ENCODE measurements at places on chromosomes 3 and 15.

- no peak for DNase-seq
Observed at GRCh38 chr3:143951351-143951971, 20.2 kb upstream of the DIPK2A start.

GRCh38 chr15:91866971-91867372, 13.5 kb downstream of the SLCO3A1 start:
- no peak for DNase-seq

DNA sequence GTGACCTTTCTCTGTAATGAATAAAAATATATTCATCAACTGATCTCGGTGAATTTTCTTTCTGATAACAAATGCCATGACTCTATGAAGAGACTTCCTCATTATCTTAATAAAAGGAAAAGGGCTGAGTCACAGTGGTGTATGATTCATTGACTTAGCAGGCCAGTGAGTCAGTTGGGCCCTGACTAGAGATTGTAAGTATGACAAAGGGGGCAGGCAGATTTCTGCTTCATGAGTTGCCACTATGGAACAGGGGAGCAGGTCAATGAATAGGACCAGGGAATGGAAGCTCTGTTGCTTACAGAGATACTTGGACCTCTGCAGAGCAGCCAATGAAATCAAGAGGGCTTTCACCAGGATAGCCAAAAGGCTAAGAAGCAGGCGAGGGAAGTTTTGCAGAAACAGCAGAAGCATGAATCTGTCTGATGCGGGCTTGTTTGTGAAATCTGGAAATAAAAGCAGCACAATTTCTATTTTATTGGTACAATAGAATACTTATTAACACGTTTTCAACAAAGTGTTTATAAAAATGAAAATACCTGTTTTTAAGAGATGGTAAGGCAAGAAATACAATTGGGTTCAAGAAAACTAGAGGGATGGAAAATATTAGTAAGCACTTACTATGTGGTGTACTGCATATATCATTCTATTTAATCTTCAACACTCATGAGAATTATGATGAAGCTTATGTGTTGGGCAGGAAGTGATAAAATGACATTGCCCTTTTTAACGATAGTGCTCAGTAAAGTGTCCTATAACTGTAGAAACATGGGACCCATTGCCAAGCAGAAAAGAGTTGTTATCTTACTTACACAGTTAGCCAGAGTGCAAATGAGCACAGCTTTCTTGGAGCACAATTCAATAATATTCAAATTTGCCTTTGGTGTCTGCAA, 169.8 kb upstream of the MYRIP start:
- DNase-seq, result no peak

DNA sequence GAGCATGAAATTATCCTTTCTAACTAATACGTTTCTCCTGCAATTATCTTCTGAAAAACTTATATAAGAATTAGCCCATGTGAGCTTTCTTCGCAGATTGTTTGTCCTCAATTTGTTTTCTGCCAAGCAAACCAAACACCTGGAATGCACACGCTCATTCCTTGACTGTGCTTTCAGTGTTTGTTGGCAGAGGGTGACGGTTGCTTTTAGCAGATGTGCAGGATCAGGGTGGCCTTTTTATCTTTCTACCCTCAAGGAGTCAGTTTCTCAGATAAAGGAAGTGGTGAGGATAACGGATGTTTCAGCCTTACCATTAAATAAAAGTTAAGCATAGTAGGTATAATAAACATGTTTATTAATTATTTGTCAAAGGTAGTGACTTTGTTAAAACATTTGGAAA, 15.2 kb downstream of the ARPP21 start:
- no peak for DNase-seq

GRCh38 chr3:124854009-124854408, 33.2 kb downstream of the ITGB5 start:
- no peak for DNase-seq

DNA sequence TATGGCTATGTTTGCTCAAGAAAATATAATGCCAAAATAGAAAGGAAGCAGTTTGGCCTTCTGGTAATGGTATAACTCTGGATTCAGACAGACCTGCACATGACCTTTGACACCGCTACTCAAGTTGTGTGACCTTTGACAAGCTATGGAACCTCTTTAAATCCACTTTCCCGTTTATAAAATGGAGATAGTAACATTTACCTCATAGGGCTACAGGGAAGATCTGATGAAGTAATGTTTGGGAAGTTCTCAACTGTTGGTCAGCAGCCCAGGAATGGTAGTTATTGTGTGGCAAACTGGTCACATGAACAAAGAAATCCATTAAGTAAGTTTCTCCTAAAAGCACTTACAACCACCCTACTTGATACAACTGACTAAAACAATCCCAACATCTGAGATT, 95.1 kb upstream of the PHLDB2 start:
- no peak for DNase-seq

- DNase-seq, result no peak
Observed at GRCh38 chr15:33724321-33725036, 243.8 kb upstream of the CHRM5 start.

GRCh38 chr3:30661098-30661873, 54.9 kb downstream of the TGFBR2 start:
- DNase-seq, result no peak

- no peak for DNase-seq
Observed at GRCh38 chr3:129161860-129162271, 1.0 kb upstream of the ISY1 start.

DNA sequence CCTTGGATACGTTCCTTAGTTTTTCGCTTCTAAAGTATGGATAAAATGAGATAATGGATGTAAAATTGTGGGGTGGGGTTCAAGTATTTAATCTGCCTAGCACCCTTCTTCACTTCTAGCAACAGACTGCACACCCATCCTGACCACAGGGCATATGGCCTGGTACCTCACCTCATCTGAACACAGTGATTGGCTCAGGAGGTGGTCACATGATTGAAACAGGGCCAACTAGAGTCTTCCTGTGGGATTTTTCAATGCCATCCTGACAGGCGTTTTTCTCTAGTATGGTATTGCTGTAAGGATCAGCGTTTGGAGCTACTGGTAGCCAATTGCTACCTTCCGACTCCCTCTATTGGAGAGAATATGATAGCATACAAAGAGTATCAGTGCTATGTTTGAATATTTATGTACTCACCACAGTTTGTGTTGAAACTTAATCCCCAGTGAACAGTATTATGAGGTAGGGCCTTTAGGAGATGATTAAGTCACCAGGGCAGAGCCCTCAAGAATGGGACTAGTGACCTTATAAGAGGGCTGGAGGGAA, 172.2 kb downstream of the PPM1L start:
- DNase-seq, result no peak

DNA sequence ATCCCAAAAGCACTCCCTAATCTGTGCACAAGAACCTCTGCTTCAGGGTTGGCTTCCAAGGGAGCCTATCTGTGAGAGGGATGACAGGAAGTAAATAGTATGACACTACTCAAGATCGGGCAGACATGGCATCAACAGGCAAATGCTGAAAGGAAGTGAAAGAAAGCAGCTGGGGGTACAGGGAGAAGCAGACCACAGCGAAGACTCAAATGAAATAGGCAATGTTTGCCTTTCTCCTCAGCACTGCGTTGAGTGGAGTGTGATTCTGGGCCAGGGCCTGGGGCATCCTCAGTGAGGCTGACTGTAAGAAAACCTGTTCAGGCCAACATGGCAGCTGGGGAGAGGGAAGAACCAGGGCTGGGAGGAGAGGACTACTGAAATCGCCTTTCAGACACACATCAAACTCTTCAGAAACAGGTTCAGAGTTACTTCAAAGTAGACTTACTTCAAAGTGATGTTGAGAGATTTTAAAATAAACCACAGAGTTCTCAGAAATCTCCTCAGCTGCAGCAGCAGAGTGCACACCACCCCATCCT, 96.6 kb downstream of the SLC9A9 start:
- no peak for DNase-seq

DNA sequence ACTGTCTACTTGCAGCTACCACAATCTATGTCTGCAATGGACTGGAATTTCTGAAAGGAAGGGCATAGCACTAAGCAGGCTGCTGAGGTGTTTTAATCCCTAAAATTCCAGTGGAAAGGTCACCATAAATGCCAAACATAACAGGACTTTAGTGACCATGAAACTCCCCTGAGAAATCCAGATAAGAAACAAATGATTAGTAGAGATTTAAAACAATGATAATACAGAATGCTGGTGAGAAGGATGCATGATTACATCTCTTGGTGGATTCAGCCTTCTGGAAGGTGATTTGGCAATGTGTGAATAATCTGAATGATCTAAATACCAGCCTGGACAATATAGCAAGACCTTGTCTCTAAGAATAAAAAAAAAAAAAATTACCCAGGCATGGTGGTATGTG, 475.0 kb upstream of the CBLB start:
- DNase-seq, result no peak

- no peak for DNase-seq
Observed at GRCh38 chr3:61742006-61742405, 180.6 kb downstream of the PTPRG start.

GRCh38 chr3:72391659-72392058, 456.6 kb downstream of the SHQ1 start:
- no peak for DNase-seq

GRCh38 chr3:133130168-133130567, 92.0 kb downstream of the TMEM108 start:
- no peak for DNase-seq

GRCh38 chr3:156449710-156450574, 105.0 kb downstream of the SSR3 start:
- DNase-seq, result no peak

- no peak for DNase-seq
Observed at GRCh38 chr3:88678747-88679146, 428.7 kb upstream of the EPHA3 start.

- DNase-seq, result no peak
Observed at GRCh38 chr15:95410757-95411156, 919.7 kb upstream of the NR2F2 start.

DNA sequence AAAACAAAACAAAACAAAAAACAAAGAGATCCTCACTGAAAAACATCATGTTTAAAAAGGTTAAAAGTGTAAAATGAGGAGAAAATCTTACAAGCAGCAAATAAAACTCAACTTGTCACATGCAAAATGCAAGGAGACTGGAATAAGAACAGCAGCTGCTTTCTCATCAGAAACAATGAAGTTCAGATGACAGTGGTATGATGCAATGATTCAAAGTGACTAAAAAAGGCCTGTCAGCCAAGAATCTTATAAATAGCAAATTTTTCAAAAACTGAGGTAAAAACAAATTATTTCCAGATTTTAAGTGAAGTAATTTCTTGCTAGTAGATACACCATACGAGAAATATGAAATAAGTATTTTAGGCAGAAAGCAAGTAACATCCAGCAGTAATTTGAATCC, 68.6 kb upstream of the EPHA3 start:
- DNase-seq, result no peak

DNA sequence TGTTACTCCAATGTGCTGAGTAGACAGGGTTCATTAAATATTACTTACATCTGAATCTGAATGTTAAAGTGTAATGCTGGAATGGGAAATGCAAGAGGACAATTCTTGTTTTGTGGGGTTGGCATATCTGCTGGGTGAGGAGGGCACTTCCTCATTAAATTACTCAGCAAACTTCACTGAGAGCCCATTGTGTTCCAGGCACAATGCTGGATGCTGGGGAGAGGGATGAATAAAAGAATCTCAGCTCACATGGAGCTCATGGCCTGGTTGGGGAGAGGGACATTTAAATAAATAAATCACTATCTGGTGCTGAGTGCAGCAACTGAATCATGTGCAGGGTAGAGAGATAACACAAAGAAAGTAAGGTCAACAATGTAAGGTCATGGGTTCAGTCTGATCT, 199.2 kb upstream of the CFAP20DC start:
- DNase-seq, result no peak

- DNase-seq, result no peak
Observed at GRCh38 chr3:18968120-18968519, 180.2 kb upstream of the KCNH8 start.

DNA sequence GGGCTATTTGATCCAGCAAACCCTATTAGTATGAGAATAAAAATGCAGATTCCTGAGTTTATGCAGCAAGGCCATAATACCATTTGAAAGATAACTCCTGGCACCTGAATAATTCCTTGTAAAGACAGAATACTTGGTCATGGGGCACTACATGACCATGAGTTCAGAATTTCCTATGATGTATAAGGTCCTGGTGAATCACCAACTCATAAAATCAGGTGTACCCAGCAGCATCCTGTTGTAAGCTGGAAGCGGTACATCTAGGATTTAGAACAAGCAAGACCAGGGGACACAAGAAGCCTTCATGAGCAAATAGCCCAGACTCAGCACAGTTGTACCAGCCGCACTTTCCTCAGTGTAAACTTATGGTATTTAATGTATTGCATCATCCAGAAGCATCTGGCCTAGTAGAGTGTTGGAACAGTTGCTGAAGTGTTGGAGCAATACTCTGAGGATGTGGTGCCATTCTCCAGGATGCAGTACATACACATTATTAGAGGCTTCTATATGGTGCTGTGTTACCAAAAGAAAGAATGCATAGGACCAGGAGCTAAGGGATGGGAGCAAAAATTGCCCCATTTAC, 233.4 kb downstream of the SQOR start:
- DNase-seq, result no peak

DNA sequence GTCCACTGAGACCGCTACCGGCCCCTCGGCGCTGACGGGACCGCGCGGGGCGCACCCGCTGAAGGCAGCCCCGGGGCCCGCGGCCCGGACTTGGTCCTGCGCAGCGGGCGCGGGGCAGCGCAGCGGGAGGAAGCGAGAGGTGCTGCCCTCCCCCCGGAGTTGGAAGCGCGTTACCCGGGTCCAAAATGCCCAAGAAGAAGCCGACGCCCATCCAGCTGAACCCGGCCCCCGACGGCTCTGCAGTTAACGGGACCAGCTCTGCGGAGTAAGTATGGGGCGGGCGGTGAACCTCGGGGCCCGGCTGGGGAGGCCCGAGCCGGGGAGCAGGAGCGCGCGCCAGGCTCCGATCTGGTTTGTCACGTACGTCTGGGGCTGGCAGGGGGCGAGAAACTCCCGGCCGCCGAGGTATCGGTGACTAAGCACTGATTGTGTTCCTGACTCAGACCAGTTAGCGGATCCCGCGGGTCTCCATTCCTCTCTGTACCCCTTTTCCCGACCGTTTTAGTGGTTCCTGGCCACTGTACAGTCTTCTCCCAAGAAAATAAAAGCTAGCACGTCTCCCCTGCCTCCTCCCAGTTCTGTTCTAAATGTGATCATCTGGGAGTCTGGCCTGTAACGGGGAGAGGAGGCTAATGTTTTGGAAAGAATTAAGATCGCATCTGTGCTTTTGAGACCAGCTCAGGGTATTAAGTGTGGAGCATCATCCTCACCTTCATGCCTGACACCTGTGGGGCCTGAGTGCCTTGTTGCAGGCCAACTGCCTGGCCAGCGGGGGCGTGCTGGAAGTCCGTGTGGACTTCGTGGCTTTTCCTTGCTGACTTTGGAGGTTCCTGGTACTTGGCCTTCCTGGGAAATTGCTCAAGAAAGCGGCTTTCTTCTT, 691 bp downstream of the MAP2K1 start:
- DNase-seq, result peak; percentile 66

GRCh38 chr15:93066834-93067648, 22.0 kb downstream of the RGMA start:
- no peak for DNase-seq
